ENCODE measurements at places on chromosomes 13 and 19. TPM values are rescaled to one million over a fixed set of nuclear protein-coding genes. Genes with fewer than 3 reads are reported as not detected.

The EXOC3L2 gene
- total RNA-seq = not detected

The PAK4 gene
- 1.7 TPM for total RNA-seq

The C19orf18 gene
- 1.4 TPM for total RNA-seq

The ZNF420 gene
- 14.8 TPM for total RNA-seq

The N4BP2L1 gene
- 14.2 TPM for total RNA-seq

The ZNF793 gene
- total RNA-seq = 4.4 TPM

The HDGFL2 gene
- total RNA-seq = 49.9 TPM

The PTGER1 gene
- total RNA-seq = not detected

DNA sequence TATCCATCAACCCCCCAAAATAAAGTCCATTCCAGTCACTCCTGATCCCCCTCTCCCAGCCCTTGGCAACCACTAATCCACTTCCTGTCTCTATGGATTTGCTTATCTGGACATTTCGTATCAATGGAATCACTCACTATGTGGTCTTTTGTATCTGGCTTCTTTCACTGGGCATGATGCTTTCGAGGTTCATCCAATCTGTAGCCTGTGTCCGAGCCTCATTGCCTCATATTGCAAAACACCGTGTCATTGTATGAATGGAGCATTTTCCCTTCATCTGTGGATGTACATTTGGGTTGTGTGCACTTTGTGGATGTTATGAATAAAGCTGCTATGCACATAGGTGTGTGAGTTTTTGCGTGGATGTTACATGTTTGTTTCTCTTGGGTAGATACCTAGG, 1.4 kb upstream of the FZR1 start:
- no peaks in the 10 kb centered on the region for H3K36me3 ChIP-seq
- peaks cover 20% of the 10 kb centered on the region for H3K4me1 ChIP-seq
- H3K27ac ChIP-seq = no peak overlapping the region
- DNase-seq = no peak
- H3K4me3 ChIP-seq = peak overlapping the region; percentile 76

DNA sequence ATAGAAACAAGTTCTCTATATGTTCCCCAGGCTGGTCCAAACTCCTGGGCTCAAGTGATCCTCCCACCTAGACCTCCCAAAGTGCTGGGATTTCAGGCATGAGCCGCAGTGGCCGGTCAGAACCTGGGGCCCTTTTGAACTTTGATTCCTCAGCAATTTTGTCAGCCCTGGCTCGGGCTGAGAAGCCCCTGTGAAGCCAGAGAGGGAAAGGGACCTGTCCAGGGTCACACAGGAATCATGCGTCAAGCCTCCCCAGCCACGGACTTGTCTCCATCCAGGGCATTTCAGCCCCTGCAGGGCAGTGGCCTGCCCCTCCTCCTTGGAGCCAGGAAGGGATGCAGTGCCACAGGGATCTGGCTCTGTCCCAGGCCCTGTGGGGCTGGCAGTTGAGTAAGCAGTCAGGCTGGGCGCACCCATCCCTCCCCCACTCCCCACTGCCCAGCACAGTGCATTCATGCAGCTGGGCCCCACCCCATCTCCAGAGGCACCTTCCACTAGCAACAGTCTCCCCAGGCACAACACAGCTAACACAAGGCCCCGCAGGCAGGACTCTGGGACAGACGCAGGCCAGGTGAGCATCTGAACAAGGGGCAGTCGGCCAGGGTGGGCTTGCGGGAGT, at the start of gene CAPS:
TSS of gene CAPS (plus strand) at position 516 of the 619 bp plus-strand sequence. CDS start 153 bp downstream, outside the sequence.
- H3K4me1 ChIP-seq = no peaks in the 10 kb centered on the region
- H3K4me3 ChIP-seq = no peak within 1 kb of the TSS
- no peak within 1 kb of the TSS for H3K27ac ChIP-seq
- H3K36me3 ChIP-seq = no peaks in the 10 kb centered on the region
- DNase-seq = no peak

- peak within 1 kb of the TSS; percentile 63 for H3K27ac ChIP-seq
- H3K36me3 ChIP-seq = peaks cover 50% of the 10 kb centered on the region
- H3K4me3 ChIP-seq = peak within 1 kb of the TSS; percentile 84
- peaks cover 13% of the 10 kb centered on the region for H3K4me1 ChIP-seq
- H3K27me3 ChIP-seq = no peaks in the 10 kb centered on the region
Observed at GRCh38 chr19:52296773-52297600, at the start of gene ZNF480. TSS of gene ZNF480 (plus strand) at chr19:52297169. CDS start at chr19:52300413, 3,244 bp downstream.

GRCh38 chr19:34500656-34501120, 19.1 kb downstream of the WTIP start:
- H3K36me3 ChIP-seq = no peaks in the 10 kb centered on the region
- H3K27ac ChIP-seq = no peak overlapping the region
- H3K4me1 ChIP-seq = peaks cover 4% of the 10 kb centered on the region
- no peak overlapping the region for H3K4me3 ChIP-seq
- no peak for DNase-seq
- no peaks in the 10 kb centered on the region for H3K27me3 ChIP-seq

- no peak overlapping the region for H3K4me3 ChIP-seq
- no peak for DNase-seq
- no peaks in the 10 kb centered on the region for H3K36me3 ChIP-seq
- H3K27me3 ChIP-seq = no peaks in the 10 kb centered on the region
- peak overlapping the region; percentile 91 for H3K27ac ChIP-seq
Observed at GRCh38 chr13:40595693-40596092, 70.7 kb downstream of the FOXO1 start.

DNA sequence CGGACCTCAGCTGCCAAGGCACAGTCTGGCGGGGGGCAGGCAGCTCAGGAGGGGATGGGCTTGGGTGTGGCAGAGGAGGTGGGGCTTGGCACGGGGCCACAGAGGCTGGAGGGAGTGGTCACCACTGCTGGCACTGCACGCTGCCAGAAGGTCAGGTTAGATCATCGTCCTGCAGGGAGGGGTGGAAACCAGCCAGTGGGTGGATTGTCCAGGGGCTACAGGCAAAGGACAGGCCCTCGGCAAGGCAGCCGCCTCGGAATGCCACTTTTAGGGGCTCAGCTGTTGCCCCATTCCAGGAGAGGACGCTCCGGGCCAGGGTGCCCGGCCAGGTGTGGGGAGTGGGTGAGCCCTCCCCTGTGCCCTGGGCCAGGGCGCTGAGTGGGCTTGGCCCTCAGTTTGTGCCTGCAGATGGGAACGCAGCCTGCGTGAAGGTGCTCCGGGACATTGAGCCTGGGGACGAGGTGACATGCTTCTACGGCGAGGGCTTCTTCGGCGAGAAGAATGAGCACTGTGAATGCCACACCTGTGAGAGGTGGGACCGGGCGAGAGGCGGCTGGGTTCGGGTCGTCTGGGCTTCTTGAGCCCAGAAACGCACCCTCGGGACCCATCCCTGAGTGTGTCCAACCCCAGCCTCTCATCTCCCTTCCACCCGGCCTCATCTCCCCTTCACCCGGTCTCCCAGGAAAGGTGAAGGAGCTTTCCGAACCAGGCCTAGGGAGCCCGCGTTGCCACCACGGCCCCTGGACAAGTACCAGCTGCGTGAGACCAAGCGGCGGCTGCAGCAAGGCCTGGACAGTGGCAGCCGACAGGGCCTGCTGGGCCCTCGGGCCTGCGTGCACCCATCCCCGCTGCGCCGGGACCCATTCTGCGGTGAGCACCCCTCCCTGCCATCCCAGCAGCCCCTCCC, 6.4 kb downstream of the KMT5C start:
- H3K27ac ChIP-seq = no peak overlapping the region
- H3K36me3 ChIP-seq = no peaks in the 10 kb centered on the region
- no peaks in the 10 kb centered on the region for H3K27me3 ChIP-seq
- H3K4me3 ChIP-seq = no peak overlapping the region
- H3K4me1 ChIP-seq = peaks cover 9% of the 10 kb centered on the region

DNA sequence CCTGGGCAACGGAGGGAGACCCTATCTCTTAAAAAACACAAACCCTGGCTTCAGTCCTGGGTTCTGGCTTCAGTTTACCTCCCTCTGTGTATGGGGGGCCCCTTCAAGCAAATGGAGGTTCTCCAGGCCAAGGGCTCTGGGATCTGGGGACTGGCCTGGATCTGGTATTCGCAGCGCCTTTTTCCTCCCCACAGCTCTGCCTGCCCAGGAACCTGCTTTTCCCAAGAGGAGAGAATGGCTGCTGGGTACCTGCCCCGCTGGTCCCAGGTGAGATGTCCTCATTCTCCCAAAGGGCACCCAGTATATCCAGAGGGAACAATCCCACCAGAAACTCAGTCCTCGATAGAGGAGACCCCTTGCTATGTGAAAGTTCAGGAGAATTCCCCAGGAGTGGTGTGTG, 3.2 kb downstream of the ZNF554 start:
- H3K4me3 ChIP-seq = no peak overlapping the region
- peaks cover 4% of the 10 kb centered on the region for H3K4me1 ChIP-seq
- no peaks in the 10 kb centered on the region for H3K36me3 ChIP-seq
- DNase-seq = no peak

GRCh38 chr13:31274390-31274789, 74.6 kb downstream of the B3GLCT start:
- no peaks in the 10 kb centered on the region for H3K4me1 ChIP-seq
- H3K27me3 ChIP-seq = no peaks in the 10 kb centered on the region
- H3K27ac ChIP-seq = no peak overlapping the region
- H3K36me3 ChIP-seq = no peaks in the 10 kb centered on the region
- no peak for DNase-seq

GRCh38 chr13:93499991-93500390, 273.4 kb downstream of the GPC6 start:
- no peaks in the 10 kb centered on the region for H3K27me3 ChIP-seq
- DNase-seq = no peak
- H3K4me3 ChIP-seq = no peak overlapping the region
- no peaks in the 10 kb centered on the region for H3K36me3 ChIP-seq
- H3K4me1 ChIP-seq = no peaks in the 10 kb centered on the region
- H3K27ac ChIP-seq = no peak overlapping the region

GRCh38 chr13:49373716-49374115, 70.1 kb downstream of the CAB39L start:
- no peak overlapping the region for H3K4me3 ChIP-seq
- peak overlapping the region; percentile 99 for H3K27ac ChIP-seq
- DNase-seq = no peak
- peaks cover 4% of the 10 kb centered on the region for H3K36me3 ChIP-seq
- H3K4me1 ChIP-seq = peaks cover 75% of the 10 kb centered on the region

DNA sequence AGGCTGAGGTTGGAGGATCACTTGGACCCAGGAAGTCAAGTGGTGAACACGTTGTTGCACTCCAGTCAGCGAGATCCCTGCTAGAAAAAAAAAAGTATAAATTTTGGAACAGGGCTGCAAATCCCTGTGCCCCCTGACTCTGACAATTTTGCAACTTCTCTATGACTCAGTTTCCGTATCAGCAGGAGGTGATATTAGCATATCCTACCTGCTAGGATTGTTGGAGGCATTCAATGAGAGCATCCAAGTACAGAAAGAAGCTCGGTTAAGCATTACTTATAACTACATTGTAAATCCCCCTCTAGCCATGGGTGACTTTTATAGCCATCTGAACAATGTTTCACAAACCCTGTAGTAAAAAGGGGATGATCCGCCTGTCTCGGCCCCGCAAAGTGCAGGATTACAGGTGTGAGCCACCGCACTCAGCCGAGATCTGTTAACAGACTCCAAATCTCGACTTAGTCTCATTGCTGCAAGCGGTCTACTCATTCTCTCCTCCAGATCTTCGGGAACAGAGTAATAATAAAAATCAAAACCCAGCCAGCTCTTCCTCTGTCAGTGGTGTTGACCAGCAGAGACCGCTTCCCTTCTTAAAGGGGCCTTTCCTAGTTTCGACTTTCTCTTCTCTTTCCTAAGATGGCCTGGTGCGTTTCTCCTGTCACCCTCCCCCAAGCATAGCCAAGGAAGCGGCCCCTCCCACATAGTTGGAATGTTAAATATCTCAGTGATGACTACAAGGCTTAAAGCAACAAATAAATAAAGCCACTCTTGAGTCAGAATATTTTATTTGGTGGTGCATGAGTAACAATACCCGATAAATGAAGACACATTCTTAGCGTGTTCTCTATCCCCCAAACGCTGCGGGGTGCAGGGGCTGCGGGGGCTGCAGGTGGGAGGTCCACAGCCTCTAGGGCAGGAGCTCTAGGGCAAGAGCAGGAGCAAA, 10.3 kb upstream of the BICRA start:
- no peak overlapping the region for H3K4me3 ChIP-seq
- no peaks in the 10 kb centered on the region for H3K27me3 ChIP-seq
- no peak overlapping the region for H3K27ac ChIP-seq

- 0 out of 2 replicates have a peak overlapping the region, but pooled peaks have one; percentile 11 for H3K27ac ChIP-seq
- H3K27me3 ChIP-seq = no peaks in the 10 kb centered on the region
- no peak overlapping the region for H3K4me3 ChIP-seq
Observed at GRCh38 chr13:50011461-50011860, 3.8 kb upstream of the KCNRG start.

- no peaks in the 10 kb centered on the region for H3K36me3 ChIP-seq
- H3K27me3 ChIP-seq = peaks cover 7% of the 10 kb centered on the region
- peak overlapping the region; percentile 76 for H3K4me3 ChIP-seq
- H3K27ac ChIP-seq = no peak overlapping the region
- peaks cover 27% of the 10 kb centered on the region for H3K4me1 ChIP-seq
Observed at GRCh38 chr13:26255691-26256277, 1.9 kb downstream of the CDK8 start.

GRCh38 chr13:27371932-27372331, 52.5 kb upstream of the GTF3A start:
- H3K27me3 ChIP-seq = no peaks in the 10 kb centered on the region
- DNase-seq = no peak
- H3K4me1 ChIP-seq = peaks cover 7% of the 10 kb centered on the region

DNA sequence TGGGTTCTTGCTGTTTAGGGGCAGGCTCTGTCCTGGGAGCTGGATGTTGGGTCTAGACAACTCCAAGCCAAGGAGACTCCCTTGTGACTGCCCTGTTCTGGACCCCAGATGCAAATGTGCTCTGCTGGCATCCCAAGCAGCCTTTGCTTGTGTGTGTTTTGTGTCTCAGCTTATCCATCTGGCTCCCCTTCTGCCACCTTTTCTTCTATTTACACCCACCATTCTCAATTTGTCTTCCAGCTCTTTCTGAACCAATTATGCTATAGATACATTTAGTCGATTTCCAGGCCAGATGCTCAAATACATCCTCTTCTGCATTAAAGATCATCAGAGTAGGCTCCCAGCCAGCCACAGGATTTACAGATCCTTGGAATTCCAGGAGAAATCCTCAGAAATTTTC, 115.0 kb upstream of the SLC7A1 start:
- H3K27me3 ChIP-seq = no peaks in the 10 kb centered on the region
- no peak for DNase-seq
- no peak overlapping the region for H3K27ac ChIP-seq
- H3K36me3 ChIP-seq = no peaks in the 10 kb centered on the region
- no peak overlapping the region for H3K4me3 ChIP-seq
- no peaks in the 10 kb centered on the region for H3K4me1 ChIP-seq

DNA sequence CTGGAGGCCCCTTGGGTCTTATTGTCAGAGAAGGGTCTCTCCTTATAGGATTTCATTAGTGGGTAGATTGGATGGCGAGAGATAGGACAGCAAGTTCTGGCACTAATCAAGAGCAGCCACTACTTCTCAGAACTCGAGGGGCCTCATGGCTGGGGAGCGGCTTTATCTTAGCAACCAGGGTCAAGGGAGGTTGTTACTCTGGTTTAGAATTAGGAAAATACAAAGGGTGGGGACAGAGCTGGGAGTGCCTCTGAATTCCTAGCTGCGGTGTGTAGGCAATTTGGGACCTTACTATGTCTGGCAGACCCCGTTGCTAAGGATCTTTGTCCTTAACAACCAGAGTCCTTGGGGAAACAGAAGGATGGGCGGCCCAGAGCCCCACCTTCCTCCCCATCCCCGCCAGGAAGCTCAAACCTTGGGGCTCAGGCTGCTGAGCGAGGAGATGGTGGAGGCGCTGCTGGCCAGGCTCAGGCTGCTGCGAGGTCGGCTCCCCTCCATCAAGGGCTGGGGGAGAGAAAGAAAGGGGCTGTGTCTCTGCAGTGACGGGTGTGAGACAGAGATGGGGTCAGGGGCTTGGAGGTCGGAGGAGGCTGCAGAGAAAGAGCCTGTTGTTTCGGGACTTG, 1.2 kb downstream of the PLEKHA4 start:
- no peak overlapping the region for H3K27ac ChIP-seq
- no peaks in the 10 kb centered on the region for H3K27me3 ChIP-seq
- no peak overlapping the region for H3K4me3 ChIP-seq
- peaks cover 6% of the 10 kb centered on the region for H3K4me1 ChIP-seq
- DNase-seq = no peak

GRCh38 chr13:71306821-71307220, 560.2 kb downstream of the DACH1 start:
- H3K27me3 ChIP-seq = no peaks in the 10 kb centered on the region
- no peaks in the 10 kb centered on the region for H3K36me3 ChIP-seq

All from Karpas-422 (cell line).